ENCODE measurements at places on chromosomes 16 and 17. TPM values are rescaled to one million over a fixed set of nuclear protein-coding genes. Genes with fewer than 3 reads are reported as not detected.

GRCh38 chr17:47686276-47686635 lies 7.7 kb upstream of the TBKBP1 start:
- no peak for DNase-seq
- H3K27me3 ChIP-seq: no peaks in the 10 kb centered on the region
- peak overlapping the region; percentile 65 for H3K27ac ChIP-seq
- peaks cover 12% of the 10 kb centered on the region for H3K4me1 ChIP-seq

- no peaks in the 10 kb centered on the region for H3K4me1 ChIP-seq
- DNase-seq: no peak
- no peaks in the 10 kb centered on the region for H3K36me3 ChIP-seq
- no peak overlapping the region for H3K4me3 ChIP-seq
- no peak overlapping the region for H3K27ac ChIP-seq
- H3K27me3 ChIP-seq: no peaks in the 10 kb centered on the region
Measured at GRCh38 chr16:51071326-51071725, 79.7 kb downstream of the SALL1 start.

DNA sequence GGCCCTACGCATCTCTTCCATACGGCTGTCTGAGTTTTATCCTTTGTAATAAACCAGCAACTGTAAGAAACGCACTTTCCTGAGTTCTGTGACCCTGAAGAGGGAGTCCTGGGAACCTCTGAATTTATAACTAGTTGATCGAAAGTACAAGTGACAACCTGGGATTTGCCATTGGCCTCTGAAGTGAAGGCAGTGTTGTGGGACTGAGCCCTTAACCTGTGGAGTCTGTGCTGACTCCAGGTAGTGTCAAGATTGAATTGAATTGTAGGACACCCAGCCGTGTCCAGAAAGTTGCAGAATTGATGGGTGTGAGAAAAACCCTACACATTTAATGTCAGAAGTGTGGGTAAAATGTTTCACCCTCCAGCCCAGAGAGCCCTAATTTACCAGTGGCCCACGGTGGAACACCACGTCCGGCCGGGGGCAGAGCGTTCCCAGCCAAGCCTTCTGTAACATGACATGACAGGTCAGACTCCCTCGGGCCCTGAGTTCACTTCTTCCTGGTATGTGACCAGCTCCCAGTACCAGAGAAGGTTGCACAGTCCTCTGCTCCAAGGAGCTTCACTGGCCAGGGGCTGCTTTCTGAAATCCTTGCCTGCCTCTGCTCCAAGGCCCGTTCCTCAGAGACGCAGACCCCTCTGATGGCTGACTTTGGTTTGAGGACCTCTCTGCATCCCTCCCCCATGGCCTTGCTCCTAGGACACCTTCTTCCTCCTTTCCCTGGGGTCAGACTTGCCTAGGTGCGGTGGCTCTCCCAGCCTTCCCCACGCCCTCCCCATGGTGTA lies 1.5 kb downstream of the GAA start:
- no peak overlapping the region for H3K27ac ChIP-seq
- peaks cover 8% of the 10 kb centered on the region for H3K4me1 ChIP-seq
- no peaks in the 10 kb centered on the region for H3K27me3 ChIP-seq
- peak overlapping the region; percentile 67 for H3K4me3 ChIP-seq

- no peaks in the 10 kb centered on the region for H3K27me3 ChIP-seq
- no peaks in the 10 kb centered on the region for H3K36me3 ChIP-seq
- no peaks in the 10 kb centered on the region for H3K4me1 ChIP-seq
- no peak for DNase-seq
- H3K4me3 ChIP-seq: no peak overlapping the region
Measured at GRCh38 chr17:156094-156621, 18.8 kb downstream of the SCGB1C2 start.

Gene AOC3
- 67.9 TPM for total RNA-seq

Gene TNP2
- total RNA-seq: not detected

- peak; percentile 81 for DNase-seq
- no peak overlapping the region for H3K27ac ChIP-seq
- H3K27me3 ChIP-seq: no peaks in the 10 kb centered on the region
- H3K4me1 ChIP-seq: peaks cover 36% of the 10 kb centered on the region
Measured at GRCh38 chr17:42819939-42820535, 4.0 kb downstream of the BECN1 start.

Gene FBXL16
- not detected for total RNA-seq

Gene TSPAN10
- total RNA-seq: not detected

DNA sequence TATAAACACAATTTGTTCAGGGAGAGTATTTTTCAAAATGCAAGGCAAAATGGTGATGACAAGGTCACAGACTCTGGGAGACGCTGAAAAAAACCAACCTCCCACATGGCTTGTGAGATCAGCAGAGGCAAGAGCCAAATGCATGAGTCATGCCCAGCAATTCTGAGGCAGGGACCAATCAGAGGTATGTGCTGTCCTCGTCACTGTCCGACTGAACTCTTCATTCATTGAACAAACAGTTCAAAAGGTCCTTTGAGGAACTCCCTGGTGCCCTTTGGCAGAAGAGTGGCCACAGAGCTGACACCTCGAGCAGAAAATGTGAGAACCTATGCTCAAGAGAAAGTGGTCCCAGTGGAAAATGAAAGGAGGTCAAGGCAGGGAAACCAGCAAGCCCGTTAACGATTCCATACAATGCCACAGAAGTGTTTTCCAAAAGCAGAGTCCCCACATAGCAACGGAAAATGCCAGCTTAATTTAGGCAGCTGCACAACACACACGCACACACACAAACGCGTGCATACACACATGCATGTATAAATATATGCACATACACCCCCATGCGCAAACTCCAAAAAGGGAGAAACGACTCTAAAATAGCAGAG lies 50.9 kb downstream of the CDH11 start:
- H3K4me1 ChIP-seq: peaks cover 4% of the 10 kb centered on the region
- H3K4me3 ChIP-seq: no peak overlapping the region
- no peaks in the 10 kb centered on the region for H3K36me3 ChIP-seq
- H3K27me3 ChIP-seq: no peaks in the 10 kb centered on the region
- H3K27ac ChIP-seq: peak overlapping the region; percentile 67
- peak; percentile 66 for DNase-seq

GRCh38 chr17:17132746-17133145 lies 73.4 kb downstream of the PLD6 start:
- H3K27me3 ChIP-seq: no peaks in the 10 kb centered on the region
- DNase-seq: no peak
- peaks cover 100% of the 10 kb centered on the region for H3K36me3 ChIP-seq
- H3K4me1 ChIP-seq: no peaks in the 10 kb centered on the region
- H3K27ac ChIP-seq: no peak overlapping the region

Gene CD7
- not detected for total RNA-seq

DNA sequence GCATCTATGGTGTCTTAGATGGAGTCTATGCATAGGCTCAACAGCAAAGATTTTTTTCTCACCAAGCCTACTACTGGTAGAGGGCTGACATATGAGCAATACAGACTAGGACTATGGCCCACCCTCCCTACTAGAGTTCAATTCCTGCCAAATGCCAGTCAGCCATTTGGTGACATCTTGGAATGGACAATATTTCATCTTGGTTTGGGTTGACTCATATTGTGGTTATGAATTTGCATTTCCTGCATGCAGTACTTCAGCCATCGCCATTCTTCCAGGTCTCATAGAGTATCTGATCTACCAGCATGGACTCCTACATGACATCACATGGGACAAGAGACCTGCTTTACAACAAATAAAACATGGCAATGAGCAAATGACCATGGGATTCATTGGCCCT lies 778.1 kb upstream of the SOX9 start:
- no peak overlapping the region for H3K4me3 ChIP-seq
- peaks cover 8% of the 10 kb centered on the region for H3K4me1 ChIP-seq
- DNase-seq: no peak

Gene MEIOB
- total RNA-seq: not detected

- H3K4me1 ChIP-seq: no peaks in the 10 kb centered on the region
- no peaks in the 10 kb centered on the region for H3K36me3 ChIP-seq
- no peak overlapping the region for H3K4me3 ChIP-seq
- DNase-seq: no peak
- H3K27me3 ChIP-seq: no peaks in the 10 kb centered on the region
- H3K27ac ChIP-seq: no peak overlapping the region
Measured at GRCh38 chr17:13636951-13637350, 35.2 kb upstream of the HS3ST3A1 start.

- H3K4me3 ChIP-seq: no peak overlapping the region
- no peak overlapping the region for H3K27ac ChIP-seq
- no peaks in the 10 kb centered on the region for H3K36me3 ChIP-seq
- H3K27me3 ChIP-seq: no peaks in the 10 kb centered on the region
- no peaks in the 10 kb centered on the region for H3K4me1 ChIP-seq
Measured at GRCh38 chr17:49545806-49546545, 29.7 kb upstream of the NXPH3 start.

- H3K27me3 ChIP-seq: no peaks in the 10 kb centered on the region
- H3K4me1 ChIP-seq: peaks cover 43% of the 10 kb centered on the region
Measured at GRCh38 chr17:80023481-80024205, 12.0 kb downstream of the TBC1D16 start.

- H3K4me3 ChIP-seq: no peak overlapping the region
- H3K27me3 ChIP-seq: peaks cover 15% of the 10 kb centered on the region
- H3K27ac ChIP-seq: no peak overlapping the region
- no peak for DNase-seq
- peaks cover 6% of the 10 kb centered on the region for H3K4me1 ChIP-seq
- H3K36me3 ChIP-seq: no peaks in the 10 kb centered on the region
Measured at GRCh38 chr17:63991611-63992010, 6.5 kb upstream of the PRR29 start.

GRCh38 chr17:55384643-55385232 lies 36.9 kb downstream of the MMD start:
- H3K4me3 ChIP-seq: no peak overlapping the region
- H3K36me3 ChIP-seq: no peaks in the 10 kb centered on the region
- H3K27ac ChIP-seq: no peak overlapping the region
- no peak for DNase-seq

Gene TBC1D3E
- total RNA-seq: not detected

- peak; percentile 83 for DNase-seq
- no peaks in the 10 kb centered on the region for H3K36me3 ChIP-seq
- peaks cover 7% of the 10 kb centered on the region for H3K27me3 ChIP-seq
- no peak overlapping the region for H3K4me3 ChIP-seq
Measured at GRCh38 chr16:21708533-21709115, 44.9 kb downstream of the OTOA start.

Gene NEUROD2
- not detected for total RNA-seq

- H3K4me3 ChIP-seq: no peak overlapping the region
- no peaks in the 10 kb centered on the region for H3K4me1 ChIP-seq
- no peak overlapping the region for H3K27ac ChIP-seq
- DNase-seq: no peak
Measured at GRCh38 chr17:22516861-22517636, 824.7 kb downstream of the KCNJ18 start.

DNA sequence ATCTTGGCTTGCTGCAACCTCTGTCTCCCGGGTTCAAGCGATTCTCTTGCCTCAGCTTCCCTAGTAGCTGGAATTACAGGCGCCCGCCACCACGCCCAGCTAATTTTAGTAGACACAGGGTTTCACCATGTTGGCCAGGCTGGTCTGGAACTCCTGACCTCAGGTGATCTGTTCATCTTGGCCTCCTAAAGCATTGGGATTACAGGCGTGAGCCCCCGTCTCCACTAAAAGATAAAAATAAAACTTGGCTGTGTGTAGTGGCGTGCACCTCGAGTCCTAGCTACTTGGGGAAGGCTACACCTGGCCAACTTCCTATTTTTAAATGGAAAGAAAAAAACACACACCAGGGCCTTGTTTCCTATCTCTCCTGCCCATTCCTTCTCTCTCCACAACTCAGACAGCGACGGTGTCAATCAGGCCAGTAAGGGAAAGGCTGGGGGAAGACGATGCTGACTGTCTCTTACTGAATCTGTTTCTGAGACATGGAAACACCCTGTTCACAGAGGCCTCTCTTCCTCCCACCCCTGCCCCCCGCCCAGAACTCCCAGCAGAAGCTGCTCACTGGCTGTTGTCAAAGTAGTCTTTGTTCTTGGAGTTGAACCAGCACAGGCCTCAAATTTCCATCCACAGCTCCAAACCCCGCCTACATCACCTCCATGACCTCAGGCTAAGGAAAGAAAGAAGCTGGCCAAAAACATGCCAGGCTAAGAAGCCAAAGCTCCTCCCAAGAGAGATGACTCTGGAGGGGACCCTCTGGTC lies 96.6 kb downstream of the NXN start:
- H3K4me3 ChIP-seq: no peak overlapping the region
- peaks cover 48% of the 10 kb centered on the region for H3K4me1 ChIP-seq
- DNase-seq: peak; percentile 78
- peak overlapping the region; percentile 90 for H3K27ac ChIP-seq
- no peaks in the 10 kb centered on the region for H3K27me3 ChIP-seq
- H3K36me3 ChIP-seq: no peaks in the 10 kb centered on the region

Gene MT4
- total RNA-seq: not detected

Gene MILR1
- not detected for total RNA-seq

DNA sequence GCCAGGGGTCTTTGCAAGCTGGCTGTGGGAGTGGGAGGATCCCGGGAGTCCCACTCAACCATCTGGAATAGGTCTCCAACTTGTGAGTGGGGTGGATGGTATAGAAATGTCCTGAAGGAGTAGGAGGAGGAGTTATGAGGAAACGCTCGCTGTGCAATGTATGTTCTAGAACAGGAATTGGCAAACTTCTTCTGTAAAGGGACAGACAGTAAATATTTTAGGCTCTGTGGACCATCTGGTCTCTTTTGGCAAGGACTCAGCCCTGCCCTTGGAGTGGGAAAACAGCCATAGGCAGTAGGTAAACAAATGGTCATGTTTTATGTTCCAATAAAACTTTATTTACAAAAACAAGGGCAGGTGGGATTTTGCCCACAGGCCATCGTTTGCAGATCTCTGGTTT lies 149.2 kb downstream of the NPIPB5 start:
- no peak for DNase-seq
- H3K27me3 ChIP-seq: peaks cover 52% of the 10 kb centered on the region
- no peaks in the 10 kb centered on the region for H3K36me3 ChIP-seq

GRCh38 chr16:11611871-11612664 lies 25.3 kb upstream of the LITAF start:
- DNase-seq: peak; percentile 90
- no peak overlapping the region for H3K4me3 ChIP-seq
- peak overlapping the region; percentile 88 for H3K27ac ChIP-seq

All from stomach (tissue), 19 donors.